Fibroblast of skin of right quadriceps (primary cell): ENCODE measurements at places on chromosomes 4 and X.
A peak's percentile ranks its signal among the peaks of the same experiment; 100 is the strongest.

- no peak for DNase-seq
These were observed 3.6 kb downstream of the APOO start for GRCh38 chrX:23904096-23904495.

GRCh38 chr4:8215001-8215427, 15.9 kb downstream of the SH3TC1 start:
- DNase-seq, result peak; percentile 71

GRCh38 chr4:92091335-92091734, 212.4 kb upstream of the GRID2 start:
- no peak for DNase-seq

DNA sequence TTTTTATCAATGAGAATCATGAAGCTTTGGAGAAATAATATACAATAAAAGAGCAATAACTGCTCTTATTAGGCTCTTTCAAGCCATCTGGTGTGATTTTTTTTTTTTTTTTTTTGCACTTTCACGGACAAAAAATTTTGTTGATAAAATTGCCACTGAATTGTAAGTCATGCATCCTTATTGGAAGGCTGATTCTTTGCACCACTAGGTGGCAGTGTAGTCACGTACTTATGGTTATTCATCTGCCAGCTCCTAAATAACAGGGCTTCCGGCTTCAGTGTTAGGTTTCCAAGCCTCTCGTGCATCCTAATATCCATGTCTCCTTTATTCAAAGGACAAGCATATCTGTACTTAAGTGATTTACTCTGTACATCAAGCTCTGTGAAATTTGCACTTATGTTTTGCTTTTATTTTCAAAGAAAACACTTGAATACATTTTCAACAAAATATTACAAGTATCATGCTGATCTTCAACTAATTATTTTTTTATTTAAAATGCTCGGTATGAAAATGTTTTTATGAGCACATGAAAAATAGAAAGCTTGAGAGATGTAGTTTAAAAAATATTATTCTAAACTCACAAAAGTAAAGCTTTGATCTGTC, 1578.3 kb upstream of the TENM3 start:
- DNase-seq, result peak; percentile 76

GRCh38 chr4:73181231-73181630, 77.4 kb downstream of the ANKRD17 start:
- no peak for DNase-seq

DNA sequence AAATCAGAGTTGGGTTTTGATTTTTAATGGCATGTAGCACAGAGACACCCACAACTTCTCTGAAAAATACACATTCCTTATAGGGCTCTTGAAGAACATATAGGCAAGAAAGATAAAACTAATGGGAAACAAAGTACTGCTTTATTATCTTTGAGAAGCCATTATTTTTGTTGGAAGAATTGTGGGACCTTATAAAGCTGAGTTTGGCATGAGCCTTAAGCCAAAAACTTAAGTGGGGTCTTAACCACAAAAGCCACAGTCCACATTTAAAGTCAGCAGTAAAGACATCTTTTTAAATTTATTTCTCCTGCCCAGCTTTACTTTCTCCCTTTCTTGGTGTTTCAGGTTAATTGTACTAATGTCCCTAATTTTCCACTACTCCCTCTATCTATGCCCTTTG, 1297.3 kb downstream of the C4orf33 start:
- peak; percentile 19 for DNase-seq

GRCh38 chr4:143352720-143353119, 16.0 kb downstream of the GAB1 start:
- no peak for DNase-seq
